ENCODE measurements at places on chromosomes 5 and 9.

- no peak for DNase-seq
These were observed 13.4 kb upstream of the JADE2 start for GRCh38 chr5:134511796-134512660.

GRCh38 chr9:87581513-87581912 lies 83.8 kb downstream of the DAPK1 start:
- DNase-seq, result peak; percentile 34

DNA sequence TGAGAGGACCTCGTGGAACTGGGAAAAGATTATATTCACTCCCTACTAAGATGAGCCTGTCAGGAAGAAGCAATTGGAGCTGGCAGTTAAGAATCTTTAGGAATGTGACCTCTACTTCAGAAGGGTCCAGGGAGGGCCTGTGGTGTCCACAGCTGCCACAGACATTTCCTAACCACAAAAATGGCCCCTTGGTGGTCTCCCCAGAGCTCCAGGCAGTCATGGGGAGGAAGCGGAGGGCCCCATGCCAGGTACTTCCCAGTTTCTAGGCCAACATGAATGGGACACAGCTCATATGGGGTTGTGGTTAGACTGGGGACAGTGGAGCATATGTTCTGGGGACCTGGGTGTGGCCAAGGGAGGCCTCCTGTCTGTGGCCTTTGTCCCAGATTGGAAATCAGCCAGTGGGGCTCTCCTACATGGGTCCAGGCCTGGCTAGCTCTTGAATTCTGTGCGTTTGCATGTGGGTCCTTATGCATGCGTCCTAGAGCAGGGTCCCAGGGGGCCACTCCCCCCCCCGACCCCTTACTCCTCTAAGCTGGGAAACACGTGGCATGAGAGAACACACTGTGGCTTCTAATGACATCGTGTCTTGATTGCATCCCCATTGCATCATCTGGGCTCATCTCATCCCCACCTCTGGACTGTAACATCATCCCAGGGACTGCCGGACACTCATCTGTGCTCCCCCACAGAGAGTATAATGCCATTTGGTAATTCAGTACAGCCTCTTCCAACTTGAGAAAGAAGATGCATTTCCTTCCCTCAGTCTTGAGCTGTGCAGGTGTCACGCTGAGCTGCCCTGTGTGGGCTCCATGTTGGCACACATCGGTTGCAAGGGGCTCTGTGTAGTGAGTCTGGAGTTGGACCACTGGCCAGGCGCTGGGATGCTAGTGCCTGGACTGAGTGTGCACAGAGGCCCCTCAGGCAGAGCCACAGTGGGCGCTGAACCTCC lies 31.3 kb downstream of the IRF1 start:
- no peak for DNase-seq

DNA sequence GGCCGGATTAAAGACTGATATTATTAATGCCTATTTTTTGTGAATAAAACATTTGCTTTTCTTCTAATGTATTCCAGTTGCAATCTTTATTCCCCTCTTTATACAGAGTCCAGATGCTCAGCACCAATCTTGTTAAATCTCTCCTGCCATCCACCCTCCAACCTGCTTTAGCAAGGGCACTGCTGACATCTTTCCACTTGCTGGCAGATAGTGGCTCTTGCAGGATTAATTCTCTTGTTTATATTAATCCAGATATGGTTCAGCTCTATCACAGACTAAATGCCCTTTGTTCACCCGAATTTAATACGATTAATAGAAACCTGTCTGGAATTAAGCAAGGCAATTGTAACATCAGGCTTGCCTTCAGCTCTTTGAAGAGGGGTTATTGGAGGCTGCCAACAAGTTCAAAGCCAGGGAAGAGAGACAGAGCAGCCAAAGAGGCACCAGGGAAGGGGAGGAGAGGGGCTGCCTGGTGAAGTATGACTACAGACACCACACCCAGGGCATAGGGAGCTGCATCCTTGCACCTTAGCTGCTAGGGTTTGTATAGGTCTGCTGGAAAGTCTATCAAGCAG lies 236.2 kb downstream of the SAXO1 start:
- DNase-seq, result no peak

DNA sequence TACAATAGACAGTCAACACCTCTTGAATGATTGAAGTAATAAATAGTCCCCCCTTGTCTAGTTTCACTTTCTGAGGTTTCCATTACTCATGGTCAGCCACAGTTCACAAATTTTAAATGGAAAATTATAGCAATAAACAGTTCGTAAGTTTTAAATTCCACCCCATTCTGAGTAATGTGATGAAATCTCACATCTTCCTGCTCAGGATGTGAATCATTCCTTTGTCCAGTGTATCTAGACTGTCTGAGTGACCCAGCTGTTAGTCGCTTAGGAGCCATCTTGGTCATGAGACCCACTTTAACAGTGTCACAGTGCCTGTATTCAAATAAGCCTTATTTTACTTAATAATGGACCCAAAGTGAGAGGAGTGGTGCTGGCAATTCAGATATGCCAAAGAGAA lies 311.6 kb upstream of the PRR16 start:
- DNase-seq, result peak; percentile 64

DNA sequence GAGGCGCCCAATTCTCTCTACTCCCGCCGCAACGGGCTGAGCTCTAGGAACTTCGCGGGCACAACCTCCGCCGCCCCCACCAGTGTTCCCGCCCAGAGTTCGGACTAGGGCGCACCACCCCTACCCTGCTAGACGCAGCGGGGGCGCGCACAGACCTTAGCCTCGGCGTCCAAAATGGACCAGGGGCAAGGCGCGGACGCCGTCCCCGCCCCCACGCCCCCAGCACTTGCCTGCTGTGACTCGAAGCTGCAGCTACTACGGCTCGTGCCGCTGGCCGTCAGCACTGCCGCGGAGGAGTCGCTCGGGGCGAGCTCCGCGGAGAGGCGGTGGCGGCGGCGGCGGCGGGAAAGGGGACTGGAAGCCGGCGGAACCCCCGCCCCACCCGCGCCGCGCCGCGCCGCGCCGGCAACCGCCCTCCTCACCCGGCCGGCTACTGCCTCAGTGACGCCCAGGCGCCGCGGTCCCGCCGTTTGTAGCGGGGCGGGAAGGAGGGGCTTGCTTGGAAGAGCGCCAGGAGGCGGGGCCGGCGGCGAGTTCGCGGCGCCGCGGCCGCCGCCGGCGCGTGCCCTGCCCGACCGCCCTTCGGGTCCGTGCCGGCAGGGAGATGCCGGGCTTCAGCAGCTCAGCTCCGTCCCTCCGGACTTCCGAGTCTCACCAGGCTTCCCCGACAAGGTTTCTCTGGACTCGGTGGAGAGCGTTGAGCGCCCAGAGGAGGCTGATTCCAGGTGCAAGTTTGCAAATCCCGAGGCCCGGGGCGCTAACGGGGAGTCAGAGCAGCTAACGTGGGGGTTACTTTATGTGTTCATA lies 4.5 kb downstream of the ELAVL2 start:
- DNase-seq, result no peak

- DNase-seq, result no peak
These were observed 15.6 kb downstream of the AK8 start for GRCh38 chr9:132862533-132862932.

GRCh38 chr5:150358261-150359095 lies 981 bp downstream of the TCOF1 start:
- DNase-seq, result no peak

- DNase-seq, result no peak
These were observed 172.6 kb upstream of the PTGER4 start for GRCh38 chr5:40507095-40507494.

- DNase-seq, result no peak
These were observed 188.8 kb upstream of the PAPPA start for GRCh38 chr9:115964710-115965347.

DNA sequence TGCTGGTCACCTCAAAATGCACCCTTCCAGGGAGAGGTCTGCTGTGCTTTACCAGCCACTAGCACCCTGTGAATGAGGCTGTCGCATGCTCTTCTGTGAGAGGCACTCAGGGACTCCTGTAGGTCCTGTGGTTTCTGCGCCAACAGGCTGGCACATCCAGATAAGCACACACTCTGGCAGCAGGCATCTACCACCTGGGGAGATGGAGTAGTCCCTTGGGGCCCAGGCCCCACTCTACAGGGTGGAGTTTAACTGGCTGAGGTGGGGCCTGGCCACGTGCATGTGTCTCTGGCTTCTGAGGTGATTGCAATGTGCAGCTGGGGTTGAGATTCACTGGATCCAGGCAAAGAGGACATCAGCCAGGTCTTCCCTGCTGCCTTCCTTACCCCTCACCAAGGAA lies 32.3 kb downstream of the TMEM174 start:
- no peak for DNase-seq

- DNase-seq, result no peak
These were observed 9.9 kb downstream of the ANP32B start for GRCh38 chr9:97993000-97993399.

DNA sequence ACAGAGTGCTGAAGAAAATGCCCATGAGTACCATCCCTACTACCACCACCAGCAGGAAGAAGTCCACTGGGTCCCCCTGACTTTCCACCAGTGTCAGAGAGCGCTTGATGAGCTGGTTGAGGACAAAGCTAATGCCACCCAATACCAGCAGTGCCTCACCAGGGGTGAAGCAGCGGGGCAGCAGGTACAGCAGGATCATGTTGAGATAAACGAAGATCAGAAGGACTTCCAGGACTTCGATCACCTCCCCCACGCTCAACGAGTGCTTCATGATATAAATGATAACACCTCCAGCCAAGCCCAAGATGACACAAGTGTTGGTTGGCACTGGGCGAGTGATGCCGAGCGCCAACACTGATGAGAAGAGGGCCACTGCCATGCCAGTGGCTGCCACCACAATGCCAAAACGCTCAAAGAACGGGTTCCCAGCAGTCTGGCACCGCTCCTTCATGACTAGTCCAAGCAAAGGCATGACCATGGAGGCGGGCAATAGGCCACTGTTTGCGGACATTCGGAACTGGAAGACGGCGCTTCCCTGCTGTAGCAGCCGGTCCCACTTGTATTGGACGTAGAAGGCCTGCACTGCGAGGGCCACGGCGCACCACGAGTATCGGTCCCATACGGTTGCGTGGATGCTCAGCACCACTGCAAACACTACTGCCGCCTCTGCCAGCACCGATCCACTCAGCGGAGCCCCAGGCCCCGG lies 679 bp downstream of the DOLK start:
- no peak for DNase-seq

DNA sequence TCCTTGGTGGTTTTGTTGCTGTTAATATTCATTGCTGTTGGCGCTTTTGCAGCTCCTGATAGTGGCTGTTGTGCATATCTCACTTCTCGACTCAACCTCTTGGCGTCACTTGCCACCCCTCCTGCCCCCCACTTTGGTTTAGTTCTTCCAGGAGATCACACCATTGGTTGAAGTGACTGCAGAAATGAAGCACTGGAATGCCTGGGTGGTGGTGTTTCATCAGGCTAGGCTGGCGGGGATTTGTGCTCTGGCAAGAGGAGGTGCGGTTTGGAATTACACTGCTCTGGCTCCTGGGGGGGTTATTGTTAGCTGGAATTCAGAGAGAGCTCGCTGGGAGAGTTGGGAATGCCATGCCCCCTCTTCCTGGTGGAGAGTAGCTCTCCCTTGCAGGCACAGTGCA lies 11.5 kb downstream of the PRRC2B start:
- DNase-seq, result no peak

DNA sequence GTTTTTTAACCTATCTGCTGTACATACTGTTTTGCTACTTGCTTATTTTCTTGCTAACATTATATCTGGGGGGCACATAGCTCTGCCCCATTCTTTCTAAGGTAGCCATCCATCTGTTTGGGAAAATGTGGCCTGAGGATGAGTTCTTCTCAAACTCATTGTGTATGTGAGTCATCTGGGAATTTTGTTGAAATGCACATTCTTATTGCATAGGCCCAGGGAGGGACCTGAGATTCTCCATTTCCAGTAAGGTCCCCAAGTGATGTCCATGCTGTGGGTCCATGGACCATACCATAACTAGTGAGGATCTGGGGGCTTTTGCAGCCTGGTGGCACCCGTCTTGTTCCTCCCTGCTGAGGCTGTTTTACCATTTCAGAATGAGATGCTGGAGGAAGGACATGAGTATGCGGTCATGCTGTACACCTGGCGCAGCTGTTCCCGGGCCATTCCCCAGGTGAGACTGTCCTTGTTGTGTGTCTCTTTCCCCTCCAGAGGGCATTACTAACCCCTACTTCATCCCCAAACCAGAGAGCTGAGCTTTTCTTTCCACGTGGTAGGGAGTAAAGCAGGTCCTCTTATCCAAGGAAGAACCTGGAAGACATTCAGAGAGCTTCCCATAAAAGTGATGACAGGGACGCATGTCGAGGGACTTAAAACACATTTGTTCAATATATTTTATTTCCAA lies 28.6 kb downstream of the CYFIP2 start:
- no peak for DNase-seq

DNA sequence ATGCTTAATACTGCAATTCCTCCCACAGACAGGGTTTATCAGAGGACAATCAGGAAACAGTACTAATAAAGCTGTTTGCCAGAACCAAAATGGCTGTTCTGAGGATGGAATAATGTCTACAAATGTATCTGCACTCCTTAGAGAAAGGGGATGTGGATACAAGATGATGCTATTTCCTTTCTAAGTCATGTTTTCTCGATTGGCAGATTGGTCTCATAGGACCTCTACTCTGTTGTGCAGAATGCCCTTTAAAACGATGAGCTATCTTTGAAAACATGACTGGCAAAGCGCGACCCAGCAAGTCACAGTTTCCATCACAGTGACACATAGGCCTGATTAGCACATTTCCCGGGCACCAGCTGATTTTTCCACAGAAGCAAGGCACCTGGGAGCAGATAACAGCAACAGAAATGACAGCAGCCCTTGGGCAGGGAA lies 54.0 kb downstream of the AOPEP start:
- DNase-seq, result no peak

DNA sequence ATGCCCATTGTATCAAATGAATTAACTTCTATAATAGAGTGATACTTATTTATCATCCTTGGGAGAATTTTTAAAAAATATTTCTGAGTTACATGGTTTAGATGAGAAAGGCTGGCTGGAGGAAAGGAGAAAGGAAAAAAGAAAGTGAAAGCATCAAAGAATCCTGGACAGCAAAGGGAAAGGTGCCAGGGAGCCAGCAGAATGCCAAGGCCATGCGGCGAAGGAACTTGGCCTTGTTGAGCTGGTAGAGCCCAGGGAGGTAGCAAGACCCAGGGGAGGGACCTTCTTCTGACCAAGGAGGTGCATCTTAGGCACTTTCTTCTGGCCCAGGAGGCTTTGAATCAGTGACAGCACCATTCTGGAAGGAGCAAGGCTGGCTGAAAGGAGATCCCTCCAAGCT lies 240.5 kb downstream of the ENC1 start:
- no peak for DNase-seq

GRCh38 chr9:2755285-2755684 lies 38.0 kb downstream of the KCNV2 start:
- no peak for DNase-seq

DNA sequence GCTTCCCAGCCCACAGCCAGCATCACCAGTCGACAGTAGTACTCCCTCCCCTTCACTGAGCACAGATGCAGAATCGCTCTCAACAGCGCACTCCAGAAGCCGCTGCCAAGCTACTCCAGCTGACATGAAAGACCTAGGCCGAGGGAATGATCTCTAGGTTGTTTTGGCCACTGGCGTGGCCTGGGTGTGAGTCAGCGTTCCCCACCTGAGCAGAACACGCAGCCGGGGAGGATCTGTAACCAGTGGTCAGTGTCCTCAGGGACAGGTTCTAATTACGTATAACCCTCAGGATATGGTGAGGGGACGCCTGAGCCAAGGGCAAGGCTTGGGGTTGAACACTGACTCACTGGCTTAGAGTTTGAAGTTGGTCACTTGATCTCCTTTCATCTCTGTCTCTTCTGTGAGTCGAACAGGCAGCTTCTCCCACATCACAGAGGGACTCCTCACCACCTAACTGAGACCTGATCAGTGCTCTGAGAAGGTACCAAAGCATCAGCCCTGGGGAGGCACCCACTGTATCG lies 76.9 kb upstream of the IL17B start:
- DNase-seq, result no peak
